ENCODE measurements at places on chromosomes 6 and 20. TPM values are rescaled to one million over a fixed set of nuclear protein-coding genes. Genes with fewer than 3 reads are reported as not detected.

PTPRT gene
- total RNA-seq: not detected

SLC22A23 gene
- 0.14 TPM for total RNA-seq

SMPDL3A gene
- 8.1 TPM for total RNA-seq

ZKSCAN8 gene
- 20.0 TPM for total RNA-seq

DNA sequence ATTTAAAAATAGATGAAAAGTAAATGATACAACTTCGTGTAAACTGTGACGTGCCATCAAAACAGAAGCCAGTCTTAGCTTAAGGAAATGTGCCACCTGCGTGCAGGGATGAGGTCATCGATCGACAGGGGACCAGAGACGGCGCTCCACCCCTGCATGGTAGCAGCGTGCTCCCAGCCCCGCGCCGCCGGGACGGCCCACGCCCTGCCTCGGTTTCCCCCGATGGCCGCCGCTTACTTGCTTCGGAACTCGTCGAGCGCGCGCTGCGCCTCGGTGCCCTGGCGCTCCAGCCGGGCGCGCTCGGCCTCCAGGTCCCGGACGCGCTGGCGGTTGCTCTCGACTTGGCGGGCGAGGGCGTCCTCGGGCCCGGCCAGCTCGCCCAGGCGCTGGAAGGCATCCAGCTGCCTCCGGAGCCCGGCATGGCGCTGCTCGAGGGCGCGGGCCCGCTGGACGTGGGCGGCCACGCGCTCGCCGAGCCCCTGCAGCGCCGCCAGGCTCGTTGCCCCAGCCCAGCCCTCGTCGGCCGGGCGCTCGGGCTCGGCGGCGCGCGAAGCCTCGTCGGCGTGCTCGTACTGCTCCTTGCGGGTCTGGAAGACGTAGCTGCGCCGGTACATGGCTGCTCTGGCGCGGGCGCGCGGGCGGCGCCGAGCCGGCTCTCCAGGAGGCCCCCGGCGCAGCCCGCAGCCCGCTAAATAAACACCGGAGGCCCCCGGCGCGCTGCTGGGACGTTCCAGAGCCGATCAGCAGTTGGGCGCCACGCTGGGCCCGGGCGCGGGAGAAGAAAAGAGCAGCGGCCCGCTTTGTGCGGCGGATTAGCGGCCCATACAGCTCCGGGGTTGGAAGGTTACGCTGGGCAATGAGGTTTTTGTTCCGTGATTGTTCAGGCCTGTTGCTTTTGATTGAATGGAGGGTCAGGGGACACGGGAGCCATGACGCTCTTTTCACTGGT, at the start of gene BFSP1:
BFSP1 (minus strand) TSS at position 664 of the 949 bp plus-strand sequence; CDS start at position 614, 50 bp downstream.
- peak within 1 kb of the TSS; percentile 57 for H3K27ac ChIP-seq
- H3K36me3 ChIP-seq: no peaks in the 10 kb centered on the region
- DNase-seq: peak; percentile 65
- peaks cover 25% of the 10 kb centered on the region for H3K4me1 ChIP-seq
- H3K4me3 ChIP-seq: peak within 1 kb of the TSS; percentile 85

DNA sequence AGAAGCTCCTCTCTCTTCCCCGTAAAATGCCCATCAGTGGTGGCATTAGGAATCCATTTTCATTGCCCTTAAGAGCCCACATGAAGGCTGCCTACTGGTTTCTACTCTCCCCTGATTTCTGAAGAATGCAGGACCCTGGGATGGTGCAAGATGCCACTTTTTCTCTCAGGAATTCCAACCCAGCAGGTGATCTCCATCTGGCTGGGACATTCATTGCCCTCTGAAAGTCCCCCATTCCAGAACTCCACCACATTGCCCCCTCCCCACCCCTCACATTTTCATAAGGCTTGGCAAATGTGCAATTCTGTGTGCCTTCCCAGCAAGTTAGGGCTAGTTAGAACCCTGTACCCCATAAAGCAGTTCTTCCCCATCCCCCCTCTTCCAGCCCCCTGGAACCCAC, 88.0 kb downstream of the BANF2 start:
- peaks cover 4% of the 10 kb centered on the region for H3K27me3 ChIP-seq
- no peak overlapping the region for H3K4me3 ChIP-seq
- H3K36me3 ChIP-seq: no peaks in the 10 kb centered on the region
- no peak for DNase-seq
- H3K27ac ChIP-seq: no peak overlapping the region
- H3K4me1 ChIP-seq: no peaks in the 10 kb centered on the region

- no peak for DNase-seq
- no peaks in the 10 kb centered on the region for H3K27me3 ChIP-seq
- no peaks in the 10 kb centered on the region for H3K4me1 ChIP-seq
Observed at GRCh38 chr6:82084324-82084920, 163.1 kb downstream of the IBTK start.

- peaks cover 57% of the 10 kb centered on the region for H3K4me1 ChIP-seq
- no peak for DNase-seq
Observed at GRCh38 chr6:13355999-13356785, 27.9 kb upstream of the TBC1D7 start.

DNA sequence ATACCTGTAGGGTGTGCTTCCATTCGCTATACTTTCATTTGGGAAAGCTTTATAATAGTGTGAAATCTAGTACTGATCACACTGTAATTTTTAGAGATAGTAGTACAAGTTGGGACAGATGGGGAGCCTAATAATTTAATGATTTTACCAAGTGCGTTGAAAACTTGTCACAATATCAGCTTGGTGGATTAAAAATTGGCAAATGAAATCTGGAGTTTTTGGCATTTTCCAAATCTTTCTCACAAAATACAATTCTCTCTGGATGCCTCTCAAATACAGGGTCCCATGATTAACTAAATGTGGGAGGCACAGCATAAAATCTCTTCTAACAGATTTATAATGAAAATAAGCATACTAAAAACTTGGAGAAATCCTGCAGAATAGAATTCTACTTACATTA, 96.4 kb downstream of the PLCB4 start:
- no peaks in the 10 kb centered on the region for H3K4me1 ChIP-seq
- no peaks in the 10 kb centered on the region for H3K27me3 ChIP-seq
- no peak overlapping the region for H3K27ac ChIP-seq
- DNase-seq: no peak

- no peak for DNase-seq
- H3K4me1 ChIP-seq: peaks cover 63% of the 10 kb centered on the region
- H3K27me3 ChIP-seq: peaks cover 58% of the 10 kb centered on the region
- peak overlapping the region; percentile 91 for H3K4me3 ChIP-seq
Observed at GRCh38 chr6:5998711-5999687, 7.7 kb downstream of the NRN1 start.

GRCh38 chr6:26170951-26171841, 84.0 kb downstream of the HFE start:
- H3K27ac ChIP-seq: peak overlapping the region; percentile 95
- H3K4me1 ChIP-seq: peaks cover 49% of the 10 kb centered on the region
- H3K36me3 ChIP-seq: no peaks in the 10 kb centered on the region
- no peaks in the 10 kb centered on the region for H3K27me3 ChIP-seq
- peak overlapping the region; percentile 92 for H3K4me3 ChIP-seq
- DNase-seq: no peak

Measured in natural killer cell treated with Interleukin-12 subunit alpha and Interleukin-12 subunit beta and Interleukin-15 and Interleukin-18, amount 100 ng/mL, for 72 hours (primary cell).